ENCODE measurements at places on chromosomes 3 and 15. TPM values are rescaled to one million over a fixed set of nuclear protein-coding genes. Genes with fewer than 3 reads are reported as not detected.

Gene TMEM40
- not detected for total RNA-seq

Gene CMSS1
- total RNA-seq, result 141 TPM

Gene KBTBD12
- not detected for total RNA-seq

Gene GOLGA6B
- total RNA-seq, result not detected

Gene ITIH1
- not detected for total RNA-seq

Gene TMEM87A
- 34.7 TPM for total RNA-seq

Gene DHX36
- total RNA-seq, result 75.7 TPM

Gene UBAP1L
- total RNA-seq, result 2.8 TPM

Gene ETFA
- total RNA-seq, result 184 TPM

Gene SLC24A5
- not detected for total RNA-seq

Gene DUOX1
- 0.19 TPM for total RNA-seq

Gene NTRK3
- not detected for total RNA-seq

Gene EPHB1
- total RNA-seq, result not detected

Gene CCR8
- 2.5 TPM for total RNA-seq

Gene PLCB2
- 53.3 TPM for total RNA-seq

Gene ATP13A5
- total RNA-seq, result not detected

Gene CCDC39
- not detected for total RNA-seq

Gene LDHAL6B
- not detected for total RNA-seq

Gene FOXL2NB
- not detected for total RNA-seq

Gene PEAK1
- total RNA-seq, result 30.5 TPM

Gene RLBP1
- not detected for total RNA-seq

Gene TAGLN3
- total RNA-seq, result 0.52 TPM

Gene MAN2A2
- 98.1 TPM for total RNA-seq

Gene SNTN
- total RNA-seq, result not detected

Gene P2RY1
- total RNA-seq, result 0.48 TPM

Gene LMAN1L
- total RNA-seq, result not detected

Gene OR5H14
- not detected for total RNA-seq

Gene GRIP2
- not detected for total RNA-seq

Gene ZNF502
- total RNA-seq, result 1.3 TPM

Gene SLC35G2
- 3.8 TPM for total RNA-seq

Gene RTP1
- total RNA-seq, result not detected

Gene GOLGA8T
- not detected for total RNA-seq

Gene GPR27
- total RNA-seq, result 2.7 TPM

Gene PODXL2
- total RNA-seq, result 1.7 TPM

Gene ABCC5
- 18.9 TPM for total RNA-seq

Gene FXR1
- total RNA-seq, result 147 TPM

Gene JAGN1
- 53.3 TPM for total RNA-seq

Gene MUC20
- 1.0 TPM for total RNA-seq

Gene DZIP1L
- total RNA-seq, result 0.21 TPM

Gene GPR15
- 5.0 TPM for total RNA-seq

Gene HTR3E
- total RNA-seq, result not detected

Gene ZMYND10
- total RNA-seq, result 1.6 TPM

Gene AMIGO3
- total RNA-seq, result not detected

Gene FGF12
- total RNA-seq, result not detected

Gene SEMA3G
- total RNA-seq, result 0.08 TPM

Gene ITIH4
- total RNA-seq, result 10.1 TPM

Gene TMEM158
- total RNA-seq, result not detected

Gene PLS1
- total RNA-seq, result 6.0 TPM

Gene THSD4
- total RNA-seq, result not detected

All from activated CD8-positive, alpha-beta memory T cell treated with anti-CD3 and anti-CD28 coated beads for 36 hours (primary cell).